HEK293T (cell line): ENCODE measurements at places on chromosomes 12 and 14.

DNA sequence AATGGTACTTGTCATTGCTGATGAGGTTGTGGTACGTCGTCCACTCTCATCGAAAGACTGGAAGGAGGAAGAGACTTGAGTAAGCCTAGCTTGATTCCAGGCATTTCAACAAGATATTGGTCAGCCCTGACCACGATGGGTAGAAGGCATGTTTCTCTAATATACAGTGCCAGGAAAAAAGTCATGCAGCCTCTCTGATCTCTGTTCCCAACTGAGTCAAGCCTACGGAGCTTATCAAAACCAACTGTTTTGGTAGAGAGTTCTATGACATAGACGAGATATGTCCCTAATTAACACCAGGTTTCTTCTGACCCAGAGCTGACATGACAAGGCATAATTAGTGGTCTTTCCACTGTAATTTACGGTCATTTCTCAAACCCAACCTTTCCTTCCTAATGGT lies 58.5 kb downstream of the NIN start:
- no peak for DNase-seq

GRCh38 chr12:114683709-114684097 lies 272 bp downstream of the TBX3 start:
- DNase-seq: no peak

DNA sequence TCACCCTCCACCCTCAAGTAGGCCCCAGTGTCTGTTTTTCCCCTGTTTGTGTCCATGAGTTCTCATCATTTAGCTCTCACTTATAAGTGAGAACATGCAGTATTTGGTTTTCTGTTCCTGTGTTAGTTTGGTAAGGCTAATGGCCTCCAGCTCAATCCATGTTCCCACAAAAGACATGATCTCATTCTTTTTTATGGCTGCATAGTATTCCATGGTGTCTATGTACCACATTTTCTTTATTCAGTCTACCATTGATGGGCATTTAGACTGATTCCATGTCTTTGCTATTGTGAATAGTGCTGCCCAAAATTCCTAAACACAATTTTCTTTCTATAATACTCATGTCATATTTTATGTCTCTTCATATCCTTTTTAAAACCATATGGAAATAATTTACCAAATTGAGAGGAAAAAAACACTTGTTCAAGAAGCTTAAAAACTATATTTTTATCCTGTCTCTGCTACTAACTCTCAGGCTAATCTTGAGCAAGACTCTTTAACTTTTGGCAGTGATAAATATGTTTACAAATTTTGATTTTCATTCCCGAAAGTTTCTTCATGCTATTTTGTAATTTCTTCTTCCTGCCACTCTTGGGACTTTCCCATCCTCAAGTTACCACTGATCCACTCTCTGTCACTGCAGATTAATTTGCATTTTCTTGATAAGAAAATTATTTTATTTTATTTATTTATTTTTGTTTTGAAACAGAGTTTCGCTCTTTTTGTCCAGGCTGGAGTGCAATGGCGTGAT lies 28.0 kb upstream of the OSBPL8 start:
- no peak for DNase-seq

DNA sequence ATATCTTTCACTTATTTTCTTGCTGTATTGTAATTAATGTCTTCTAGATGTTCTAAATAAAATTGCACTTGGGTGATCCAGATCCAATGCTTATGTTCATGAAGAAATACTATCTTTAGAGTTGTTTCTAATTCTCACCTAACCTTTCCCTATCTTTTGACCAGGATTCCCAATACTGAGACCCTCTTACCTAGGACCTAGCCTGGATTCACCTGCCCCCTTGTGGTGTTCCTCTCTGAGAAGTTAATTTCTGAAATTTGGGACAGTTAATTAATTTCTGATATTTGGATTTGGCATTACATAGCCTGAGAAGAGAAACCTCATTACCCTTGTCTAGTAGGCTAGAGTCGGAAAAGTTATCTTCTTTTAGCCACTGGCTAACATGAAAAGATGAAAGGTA lies 29.5 kb downstream of the FOXA1 start:
- no peak for DNase-seq

DNA sequence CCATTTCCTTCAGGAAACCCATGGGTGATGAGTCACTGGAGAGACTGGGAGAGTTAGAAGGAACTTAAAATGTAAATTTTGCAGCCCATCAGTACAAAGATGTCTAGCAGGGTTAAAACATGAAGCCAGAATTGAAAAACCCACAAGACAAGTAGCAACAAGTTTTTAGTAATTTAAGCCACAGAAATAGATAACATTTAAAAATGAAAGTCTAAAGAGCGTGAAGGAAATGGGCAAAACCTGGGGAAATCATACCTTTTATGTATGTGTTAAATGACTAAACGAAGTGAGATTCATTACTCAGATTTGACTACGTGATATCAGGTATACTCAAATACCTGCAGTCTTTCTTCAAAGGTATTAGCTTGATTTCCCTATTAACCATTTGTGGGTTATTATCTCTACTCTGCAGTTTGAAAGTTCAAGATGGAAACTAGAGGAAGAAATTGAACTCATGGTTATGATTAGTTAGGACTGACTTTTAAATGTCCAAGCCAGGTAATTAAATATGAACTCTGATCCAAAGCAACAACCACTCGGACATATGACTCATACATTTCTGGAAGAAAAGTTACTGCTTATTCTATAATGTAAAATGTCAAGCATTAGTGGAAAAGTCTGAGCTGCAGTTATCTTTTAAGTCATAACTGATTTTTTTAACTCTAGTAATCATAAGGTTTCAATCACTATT lies 84.1 kb downstream of the ITPR2 start:
- DNase-seq: no peak

DNA sequence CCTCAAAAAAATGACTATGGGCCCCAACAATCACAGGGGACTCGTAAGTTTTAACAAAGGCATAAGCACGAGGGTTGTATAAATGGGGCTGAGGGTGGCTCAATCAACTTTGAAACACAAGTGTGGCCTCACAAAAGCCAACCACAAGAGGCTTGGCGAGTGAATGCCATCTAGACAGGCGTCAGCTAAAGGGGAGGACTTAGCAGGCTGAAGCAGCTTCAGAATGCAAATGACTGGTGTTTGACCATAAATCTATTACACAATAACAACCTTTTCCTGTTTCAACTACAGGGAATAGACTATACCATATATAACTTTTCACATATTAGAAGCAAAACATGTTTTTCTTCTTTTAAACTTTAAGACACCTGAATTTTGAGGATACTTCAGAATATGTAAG lies 777.9 kb downstream of the FSCB start:
- no peak for DNase-seq

DNA sequence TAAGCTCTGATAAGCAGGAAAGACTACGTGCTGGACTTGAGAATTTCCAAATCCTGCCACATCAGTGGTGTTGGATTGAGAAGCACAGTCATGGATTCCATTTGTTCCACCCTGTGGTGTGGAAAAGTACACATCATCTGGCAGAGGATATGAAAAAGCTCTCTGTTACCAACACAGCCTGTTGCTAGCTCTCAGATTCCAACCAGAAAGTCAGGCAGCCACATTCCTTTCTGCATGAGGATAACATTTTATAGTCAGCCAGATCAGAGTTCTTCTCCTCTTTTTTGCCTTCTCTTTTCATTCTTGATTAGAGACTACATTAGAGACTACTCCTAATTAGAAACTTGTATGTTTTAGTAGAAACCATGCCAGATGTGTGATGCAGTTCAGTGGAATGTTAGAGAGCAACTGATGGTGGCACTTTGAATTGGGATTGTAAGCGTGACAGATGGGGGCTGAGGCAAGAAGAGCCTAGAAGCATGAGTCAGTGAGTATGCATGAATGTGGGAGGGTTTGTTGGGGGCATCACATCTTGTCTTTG lies 61.2 kb upstream of the STXBP6 start:
- DNase-seq: no peak

GRCh38 chr12:10171973-10172728 lies at the start of gene OLR1:
Gene OLR1 (minus strand): TSS chr12:10172132. CDS start chr12:10172077, 55 bp downstream.
- no peak for DNase-seq

DNA sequence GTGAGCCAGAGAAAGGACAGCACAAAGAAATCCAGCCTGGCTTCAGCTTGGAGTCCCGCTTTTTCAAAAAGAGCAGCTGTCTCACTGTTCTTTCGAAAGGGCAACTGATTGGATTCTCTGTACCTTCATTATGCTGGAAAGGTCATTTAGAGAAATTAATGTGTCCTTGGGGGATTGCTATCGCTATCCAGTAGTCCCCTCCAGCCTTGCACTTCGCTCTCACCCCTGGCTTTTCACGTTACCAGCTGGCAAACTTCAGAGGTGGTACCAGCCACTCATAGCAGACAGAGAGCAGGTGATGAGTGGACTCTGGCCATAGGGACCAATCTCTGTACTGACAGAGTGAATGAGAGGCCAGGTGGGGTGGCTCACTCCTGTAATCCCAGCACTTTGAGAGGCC lies 11.8 kb upstream of the NUAK1 start:
- no peak for DNase-seq

- DNase-seq: no peak
These were observed 39.7 kb upstream of the STAB2 start for GRCh38 chr12:103547376-103547775.

GRCh38 chr14:67418401-67419191 lies 6.6 kb upstream of the PLEK2 start:
- no peak for DNase-seq

GRCh38 chr12:107774349-107775029 lies at the start of gene ASCL4:
Gene ASCL4 (plus strand): TSS chr12:107774704. CDS start chr12:107775219, 515 bp downstream.
- DNase-seq: peak; percentile 11

DNA sequence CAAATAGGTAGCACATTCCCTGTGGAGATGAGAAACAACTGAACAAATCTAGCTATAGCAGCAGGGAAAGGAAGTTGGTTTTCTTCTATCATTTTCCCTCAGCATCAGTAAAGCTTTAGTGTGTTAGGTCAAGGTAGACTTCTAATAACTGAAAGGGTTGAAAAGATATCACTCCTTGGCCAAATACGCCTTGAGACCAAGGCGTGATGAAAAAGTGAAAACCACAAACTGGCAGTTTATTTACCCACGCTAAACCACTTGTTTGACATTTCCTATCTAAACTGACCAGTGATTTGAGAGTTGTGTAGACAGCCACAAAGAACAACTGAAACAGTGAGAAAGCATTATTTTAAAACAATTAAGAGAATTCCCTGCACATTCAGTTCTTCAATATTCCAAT lies 99.6 kb upstream of the SOX5 start:
- no peak for DNase-seq

DNA sequence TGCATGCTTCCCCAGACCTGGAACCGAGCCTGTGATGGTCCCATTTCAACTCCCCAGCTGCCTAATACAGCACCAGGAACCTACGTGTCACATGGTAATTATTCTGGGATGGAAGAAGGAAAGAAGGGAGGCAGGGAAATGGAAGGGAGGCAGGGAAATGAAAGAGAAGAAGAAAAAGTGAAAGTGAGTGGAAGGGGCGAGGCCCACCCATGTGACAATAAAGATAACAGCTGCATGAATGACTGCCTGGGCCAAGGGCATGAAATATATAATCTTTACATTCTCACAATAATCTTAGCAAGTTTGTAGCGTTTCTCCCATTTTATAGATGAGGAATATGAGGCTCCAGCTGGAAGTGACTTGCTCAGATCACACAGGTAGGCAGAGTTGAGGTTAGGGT lies 245.0 kb upstream of the PWP1 start:
- no peak for DNase-seq

- no peak for DNase-seq
These were observed 19.9 kb downstream of the CDKN1B start for GRCh38 chr12:12736759-12737676.

- DNase-seq: no peak
These were observed 17.1 kb downstream of the POU6F1 start for GRCh38 chr12:51200806-51201205.

DNA sequence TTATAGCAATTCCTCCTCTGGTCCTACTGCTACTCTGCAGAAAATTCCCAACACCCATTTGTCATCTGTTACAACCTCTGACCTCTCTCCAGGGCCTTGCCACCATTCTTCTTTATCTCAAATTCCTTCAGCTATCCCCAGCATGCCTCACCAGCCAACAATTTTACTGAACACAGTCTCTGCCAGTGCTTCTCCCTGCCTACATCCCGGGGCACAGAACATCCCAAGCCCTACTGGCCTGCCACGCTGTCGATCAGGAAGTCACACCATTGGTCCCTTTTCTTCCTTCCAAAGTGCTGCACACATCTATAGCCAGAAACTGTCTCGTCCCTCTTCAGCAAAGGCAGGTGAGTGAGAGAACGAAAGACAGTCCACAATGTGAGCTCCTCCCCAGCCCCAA lies 122.1 kb downstream of the TTLL5 start:
- DNase-seq: no peak

DNA sequence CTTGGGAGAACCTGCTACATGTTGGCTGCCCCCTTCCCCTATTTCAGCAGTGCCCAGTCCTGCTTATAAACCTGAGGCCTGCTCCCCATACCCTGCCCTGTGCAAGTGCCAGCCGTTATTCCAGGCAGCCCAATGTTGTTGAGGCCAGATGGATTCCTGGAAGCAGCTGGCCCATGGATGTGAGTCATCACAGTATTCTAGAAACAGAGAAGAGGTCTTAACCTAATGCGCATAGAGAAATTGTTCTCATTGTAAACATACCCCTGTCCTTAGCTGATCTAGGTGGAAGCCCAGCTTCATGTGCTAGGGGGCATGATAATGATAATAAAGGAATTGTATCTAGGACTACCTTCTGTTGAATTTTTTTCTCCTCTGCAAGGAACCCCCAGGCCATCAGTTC lies 69.7 kb downstream of the TSPAN11 start:
- no peak for DNase-seq

- DNase-seq: peak; percentile 22
These were observed 169.6 kb downstream of the C12orf42 start for GRCh38 chr12:103326190-103326589.

DNA sequence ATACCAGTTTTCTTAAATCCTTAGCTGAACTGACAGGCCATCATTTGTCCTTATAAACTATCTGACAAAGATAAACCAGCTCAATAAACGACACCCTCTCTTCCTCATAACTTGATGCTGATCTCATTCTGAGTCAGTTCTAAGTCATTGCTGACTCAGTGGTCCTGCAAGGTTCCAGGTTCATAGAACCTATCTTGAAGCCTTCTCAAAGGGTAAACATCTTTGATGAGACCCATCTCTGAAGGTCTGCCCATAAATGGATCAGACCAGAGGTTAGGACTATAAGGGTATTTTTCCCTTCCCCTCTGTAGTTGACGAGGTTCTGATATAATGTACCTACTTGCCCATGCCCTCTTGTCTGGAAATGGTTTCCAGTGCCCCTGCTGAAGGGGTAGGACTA lies 11.9 kb downstream of the NAA25 start:
- DNase-seq: no peak

GRCh38 chr12:17928708-17929366 lies 161.2 kb downstream of the RERGL start:
- no peak for DNase-seq

DNA sequence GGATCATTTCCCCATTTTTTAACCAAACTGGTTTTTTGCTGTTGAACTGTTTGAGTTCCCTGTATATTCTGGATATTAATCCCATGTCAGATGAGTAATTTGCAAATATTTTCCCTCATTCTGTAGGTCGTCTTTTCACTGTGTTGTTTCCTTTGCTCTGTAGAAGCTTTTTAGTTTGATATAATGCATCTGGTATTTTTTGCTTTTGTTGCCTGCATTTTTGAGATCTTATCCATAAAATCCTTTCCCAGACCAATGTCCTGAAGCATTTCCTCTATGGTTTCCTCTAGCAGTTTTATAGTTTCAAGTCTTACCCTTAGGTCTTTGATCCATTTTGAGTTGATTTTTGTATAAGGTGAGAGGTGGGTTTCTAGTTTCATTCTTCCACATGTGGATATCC lies 71.3 kb downstream of the LRP6 start:
- DNase-seq: no peak
